Activated T-cell treated with anti-CD3 and anti-CD28 coated beads, Interleukin-2, amount 50 U/mL, for 48 hours (primary cell): ENCODE measurements at places on chromosomes 3 and 15.

DNA sequence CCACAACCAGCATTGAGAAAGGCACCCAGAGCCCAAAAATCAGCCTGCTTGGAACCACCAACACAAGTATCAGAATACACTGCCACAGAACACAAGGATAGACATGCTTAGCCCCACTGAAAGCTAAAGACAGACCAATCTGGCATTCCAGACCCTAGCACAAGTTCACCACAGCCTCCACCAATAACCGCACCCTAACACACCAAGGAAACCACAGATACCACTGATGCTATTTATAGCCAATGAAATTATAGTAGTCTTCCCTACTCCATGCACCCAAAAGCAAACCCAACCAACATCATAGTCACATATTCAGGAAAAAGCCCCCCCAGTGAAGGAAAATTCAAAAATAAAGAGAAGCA is 83.9 kb upstream of the STT3B start:
- no peak for DNase-seq

- no peak for DNase-seq
These were observed 51.6 kb downstream of the SLC7A14 start for GRCh38 chr3:170534227-170534626.

DNA sequence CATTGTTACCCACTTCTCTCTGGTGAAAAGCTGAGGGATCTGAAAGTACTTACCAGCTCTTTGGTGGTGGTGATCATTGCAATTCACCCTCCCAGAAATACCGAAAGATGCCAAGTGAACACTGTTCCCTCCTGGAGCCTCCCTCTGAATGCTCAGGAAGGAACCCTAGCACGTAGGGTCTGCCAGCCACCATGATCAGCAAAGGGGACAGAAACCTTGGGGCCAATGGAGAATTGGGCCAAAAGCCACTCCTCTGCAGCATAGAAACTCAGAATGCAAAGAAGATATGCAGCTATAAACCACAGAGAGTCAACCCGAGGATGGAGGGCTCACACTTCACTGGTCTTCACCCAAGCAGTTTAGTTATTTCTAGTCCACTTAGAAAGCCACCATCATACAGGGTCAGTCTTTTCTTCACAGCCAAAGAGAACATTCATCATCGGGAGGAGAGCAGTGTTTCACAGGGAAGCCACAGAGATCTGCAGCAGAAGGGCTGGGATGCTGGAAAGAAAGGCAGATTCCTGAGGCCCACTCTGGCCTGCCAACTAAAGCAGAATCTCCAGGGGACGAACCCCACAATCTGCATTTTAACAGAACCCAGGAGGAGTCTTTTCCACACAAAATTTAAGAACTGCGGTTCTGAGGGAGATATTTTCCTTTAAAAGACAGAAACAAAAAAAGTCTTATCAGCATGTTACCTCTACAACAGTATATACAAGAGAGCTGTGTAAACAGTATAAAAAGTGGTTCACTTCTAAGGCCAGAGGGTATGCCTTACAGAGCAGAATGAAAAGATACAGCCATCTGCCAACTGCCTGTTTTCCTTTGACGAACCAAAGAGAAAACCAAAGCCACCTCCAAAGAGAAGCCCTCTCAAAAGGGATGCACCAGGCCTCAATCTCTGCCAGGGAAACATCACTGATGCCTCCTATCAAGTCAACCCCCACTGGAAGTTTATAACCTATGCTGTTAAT is 11.3 kb downstream of the TBC1D2B start:
- no peak for DNase-seq

- no peak for DNase-seq
These were observed 420.4 kb downstream of the TIGIT start for GRCh38 chr3:114714237-114714636.

GRCh38 chr3:103977417-103977816 is 1389.3 kb upstream of the ALCAM start:
- no peak for DNase-seq

DNA sequence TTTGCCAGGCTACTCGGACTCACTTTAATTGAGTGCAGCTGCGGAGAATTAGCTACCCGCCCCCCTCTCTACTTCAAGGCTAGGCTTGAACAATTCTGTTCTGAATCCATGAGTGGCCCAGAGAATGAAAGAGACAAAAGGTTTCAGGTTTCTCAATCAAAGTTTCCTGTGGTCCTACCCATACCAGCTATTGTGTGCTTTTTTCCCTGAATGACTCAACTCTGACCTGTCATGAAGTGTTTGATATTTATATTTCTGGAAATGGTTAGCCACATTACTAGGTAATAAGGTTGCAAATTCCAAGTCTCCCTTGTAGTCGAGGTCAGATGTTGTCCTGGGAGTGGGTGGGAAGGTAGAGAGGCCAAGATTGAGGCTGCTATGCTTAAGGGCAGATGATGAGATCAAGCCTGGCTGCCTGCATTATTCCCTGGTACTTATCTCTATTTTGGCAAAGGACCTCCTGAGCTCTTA is 392.7 kb upstream of the TBL1XR1 start:
- DNase-seq = peak; percentile 38

- no peak for DNase-seq
These were observed 10.2 kb downstream of the IDH3A start for GRCh38 chr15:78159395-78159794.

DNA sequence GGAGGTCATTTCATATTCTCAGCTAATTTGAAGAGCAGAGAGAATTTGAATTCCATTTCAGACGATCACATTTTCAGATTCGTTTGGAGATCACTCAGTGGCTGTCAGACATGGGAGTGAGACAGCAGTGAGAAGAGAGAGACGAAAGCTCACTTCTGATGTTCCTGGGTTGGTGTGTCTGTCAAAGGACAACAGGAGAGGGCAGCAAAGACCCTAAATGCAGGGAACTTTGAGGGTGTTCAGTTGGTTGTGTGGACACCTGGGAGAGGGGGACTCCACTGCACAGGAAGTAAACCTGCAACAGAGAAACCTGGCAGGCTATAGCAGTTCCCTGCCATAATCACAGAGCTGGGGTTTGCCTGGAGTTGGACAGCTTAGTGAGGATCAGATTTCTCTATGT is 675.1 kb downstream of the SQOR start:
- no peak for DNase-seq

- no peak for DNase-seq
These were observed 7.9 kb downstream of the GBE1 start for GRCh38 chr3:81753416-81754027.

- DNase-seq = peak; percentile 57
These were observed 30.5 kb upstream of the TIPARP start for GRCh38 chr3:156643729-156644389.

DNA sequence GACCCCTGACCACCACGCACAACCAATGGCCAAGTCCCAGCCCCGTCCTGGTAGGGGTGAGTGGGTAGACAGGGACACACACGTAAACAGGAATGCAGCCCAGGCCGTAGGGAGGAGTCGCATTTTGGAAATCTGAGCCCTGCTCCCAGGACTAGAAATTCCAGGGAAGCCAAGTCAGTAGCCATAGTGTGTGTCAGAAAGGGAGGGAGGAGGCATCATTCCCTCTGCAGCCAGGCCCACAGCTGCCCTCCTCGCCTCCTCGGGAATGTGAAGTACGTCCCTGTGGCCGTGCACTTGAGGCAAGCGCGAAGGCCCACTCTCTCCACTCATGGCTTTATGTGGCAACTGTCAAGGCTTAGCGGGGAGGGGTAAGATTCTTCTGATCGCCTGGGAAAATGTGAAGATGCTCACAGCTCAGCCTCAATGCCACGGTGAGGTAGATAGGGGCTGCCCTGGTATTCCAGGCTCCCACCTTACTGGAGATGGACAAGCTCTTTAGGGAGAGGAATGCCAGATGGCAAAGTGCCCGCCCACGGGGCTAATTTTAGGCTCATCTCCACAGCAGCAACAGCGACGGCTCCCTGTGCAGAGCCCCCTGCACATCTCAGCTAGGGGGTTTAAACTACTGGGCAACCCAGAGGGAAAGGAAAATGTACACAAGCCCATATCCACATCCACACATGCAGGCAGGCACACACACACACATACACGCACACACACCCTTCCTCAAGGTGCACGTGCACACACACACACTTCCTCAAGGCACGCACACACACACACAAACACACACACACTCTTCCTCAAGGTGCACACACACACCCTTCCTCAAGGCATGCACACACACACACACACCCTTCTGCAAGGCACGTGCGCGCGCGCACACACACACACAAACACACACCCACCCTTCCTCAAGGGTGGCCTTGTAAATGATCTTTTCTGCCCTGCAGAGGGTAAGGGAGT is 65.5 kb downstream of the ADCY5 start:
- DNase-seq = no peak

GRCh38 chr3:181358562-181358961 is 353.2 kb upstream of the SOX2 start:
- DNase-seq = no peak

GRCh38 chr3:171953301-171954022 is 85.9 kb upstream of the FNDC3B start:
- DNase-seq = no peak

DNA sequence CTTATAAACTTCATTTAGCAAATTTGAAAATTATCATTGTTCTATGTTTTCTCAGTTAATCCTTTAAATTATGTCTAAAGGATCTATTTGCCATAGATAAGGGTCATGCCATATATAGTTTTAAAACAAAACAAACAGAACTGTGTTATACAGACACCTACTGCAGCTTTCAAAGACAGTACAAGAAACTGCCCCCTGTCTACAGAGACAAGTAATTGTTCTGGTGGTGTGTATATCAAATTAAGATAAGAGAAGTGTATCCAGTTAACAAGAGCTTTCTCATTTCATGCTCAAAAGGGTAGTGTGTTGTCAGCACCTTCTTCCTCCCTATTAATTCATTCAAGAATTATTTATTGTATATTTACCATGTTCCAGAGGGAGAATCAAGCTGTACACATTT is 201.2 kb downstream of the FMN1 start:
- DNase-seq = no peak

- no peak for DNase-seq
These were observed 1045.0 kb downstream of the NTRK3 start for GRCh38 chr15:87211547-87211946.

DNA sequence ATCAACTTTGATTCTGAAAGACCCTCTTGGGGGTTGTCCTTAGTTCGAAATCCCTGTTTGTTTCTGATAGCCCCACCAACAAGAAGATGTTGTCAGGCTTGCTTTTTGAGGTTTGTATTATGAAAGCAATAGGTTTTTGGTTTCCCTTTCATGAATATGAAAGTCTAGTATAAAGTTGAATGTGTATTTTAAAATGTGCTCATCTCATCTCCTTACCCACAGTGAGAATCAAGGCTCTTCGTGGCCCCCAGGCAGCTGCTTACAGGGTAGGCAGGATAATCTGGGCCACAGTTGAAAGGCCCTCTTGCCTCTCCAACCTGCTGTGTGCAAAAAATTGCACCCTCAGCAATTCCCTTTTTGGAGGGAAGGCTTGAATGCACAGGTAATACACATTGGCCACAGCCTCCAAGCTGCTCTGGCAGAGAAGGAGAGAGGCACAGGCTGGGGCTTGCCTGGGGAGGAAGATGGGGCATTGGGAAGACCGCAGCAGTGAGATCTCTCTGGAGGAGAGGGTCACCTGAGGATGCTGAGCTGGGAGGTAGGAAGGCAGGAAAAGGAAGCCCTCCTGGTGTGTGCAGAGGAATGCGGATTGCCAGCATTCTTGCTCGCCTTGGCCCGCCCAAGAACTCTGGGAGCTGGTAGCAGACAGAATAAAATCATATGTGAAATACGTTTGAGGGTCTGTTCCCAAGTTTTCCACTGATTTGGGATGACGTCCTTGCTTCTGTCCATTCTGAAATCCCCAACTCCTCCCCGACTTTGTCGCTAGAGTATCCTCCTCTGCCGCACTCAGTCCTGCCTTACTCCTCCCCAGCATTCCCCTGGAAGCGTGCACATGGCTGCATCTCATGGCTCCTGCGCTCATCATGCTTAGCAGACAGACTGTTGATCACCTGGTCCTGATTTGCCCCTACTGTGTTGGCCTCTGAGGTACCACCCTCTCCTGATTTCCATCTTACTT is 196.4 kb downstream of the RPLP1 start:
- DNase-seq = peak; percentile 11

DNA sequence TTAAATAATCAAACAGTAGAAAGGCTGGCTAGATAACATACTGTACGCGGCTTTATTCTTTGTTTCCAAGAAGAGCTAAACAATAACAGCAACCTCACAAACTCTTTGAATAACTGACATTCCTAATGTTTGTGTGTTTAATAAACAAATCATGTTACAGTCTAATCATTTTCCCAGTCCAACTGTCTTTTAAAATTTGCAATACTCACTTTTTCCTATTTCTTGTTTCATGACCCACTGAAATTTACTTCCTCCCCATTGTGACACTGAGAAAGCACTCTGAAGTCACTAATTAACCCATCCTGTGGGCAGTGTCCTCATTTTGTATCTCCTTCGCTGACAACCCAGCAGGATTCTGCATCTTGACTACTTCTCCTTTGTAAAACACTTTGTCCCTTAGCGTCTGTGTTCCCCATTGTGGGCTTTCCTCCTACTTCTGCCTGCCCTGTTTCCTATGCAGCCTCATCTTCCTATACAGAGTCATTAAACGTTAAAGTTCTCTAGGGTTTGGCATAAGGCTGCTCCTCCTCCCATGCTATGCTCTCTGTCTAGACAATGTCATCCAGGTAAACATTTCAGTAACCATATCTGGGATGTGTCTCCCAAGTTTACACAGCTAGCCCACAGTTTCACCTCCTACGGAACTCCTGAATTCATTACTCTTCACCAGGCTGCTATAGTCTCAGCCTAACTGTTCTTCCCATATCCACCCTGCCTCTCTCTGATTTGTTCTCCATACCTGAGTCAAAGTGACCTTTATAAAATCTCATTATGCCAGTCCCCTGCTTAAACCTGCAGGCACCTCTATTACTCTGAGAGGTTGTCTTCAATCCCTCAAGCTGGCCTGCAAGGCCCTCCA is 148.9 kb downstream of the GREM1 start:
- DNase-seq = no peak

- no peak for DNase-seq
These were observed 65.7 kb downstream of the CMTM8 start for GRCh38 chr3:32303977-32304881.

DNA sequence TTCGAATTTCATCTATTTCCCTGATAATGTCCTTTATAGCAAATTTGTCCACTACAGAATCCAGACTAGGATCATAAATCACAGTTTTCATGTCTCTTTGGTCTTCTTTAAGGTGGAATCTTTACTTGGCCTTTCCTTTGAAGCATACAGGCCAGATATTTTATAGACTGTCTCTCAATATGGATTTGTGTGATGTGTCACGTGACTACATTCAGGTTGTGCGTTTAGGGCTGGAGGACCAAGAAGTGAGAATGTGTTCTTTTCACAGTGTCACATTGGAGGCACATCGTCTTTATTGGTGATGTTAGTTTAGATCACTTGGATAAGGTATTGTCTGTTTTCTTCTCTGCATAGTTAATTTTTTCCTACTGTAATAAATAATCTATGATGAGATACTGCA is 232.9 kb downstream of the MEIS2 start:
- DNase-seq = no peak

DNA sequence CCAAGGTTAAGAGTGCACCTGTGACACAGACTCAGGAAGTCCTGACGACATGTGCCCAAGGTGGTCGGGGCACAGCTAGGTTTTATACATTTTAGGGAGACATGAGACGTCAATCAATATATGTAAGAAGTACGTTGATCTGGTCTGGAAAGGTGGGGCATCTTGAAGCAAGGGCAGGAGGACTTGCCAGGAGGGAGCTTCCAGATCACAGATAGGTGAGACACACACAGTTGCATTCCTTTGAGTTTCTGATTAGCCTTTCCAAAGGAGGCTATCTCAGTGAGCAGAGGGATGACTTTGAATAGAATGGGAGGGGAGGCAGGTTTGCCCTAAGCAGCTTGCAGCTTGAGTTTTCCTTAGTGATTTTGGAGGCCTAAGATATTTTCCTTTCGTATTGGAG is 257.4 kb downstream of the CGGBP1 start:
- no peak for DNase-seq

GRCh38 chr15:97977734-97978133 is 17.2 kb downstream of the ARRDC4 start:
- no peak for DNase-seq
